Astrocyte of the spinal cord (primary cell): ENCODE measurements at places on chromosomes 7 and 10.

DNA sequence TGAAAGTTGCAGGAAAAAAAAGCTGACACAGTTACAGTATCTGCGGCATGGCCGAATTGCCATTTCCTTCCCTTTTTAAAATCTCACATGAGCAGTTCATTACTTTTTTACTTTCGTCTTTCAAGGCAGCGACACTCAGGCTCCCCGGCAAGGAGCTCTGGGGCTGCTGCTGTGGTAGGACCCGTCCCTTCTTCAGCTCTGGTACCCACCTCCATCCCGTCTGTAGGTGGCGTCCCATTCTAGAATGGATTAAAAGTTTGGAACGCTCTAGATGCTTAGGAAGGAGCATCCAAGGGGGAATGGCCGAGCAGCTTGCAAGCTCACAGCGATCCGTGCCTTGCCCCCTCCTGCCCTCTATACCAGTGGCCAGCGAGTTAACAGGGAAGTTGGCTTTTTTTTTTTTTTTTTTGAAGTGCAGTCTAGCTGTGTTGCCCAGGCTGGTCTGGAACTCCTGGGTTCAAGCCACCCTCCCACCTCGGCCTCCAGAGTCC is 22.8 kb upstream of the TTYH3 start:
- DNase-seq: peak; percentile 45

DNA sequence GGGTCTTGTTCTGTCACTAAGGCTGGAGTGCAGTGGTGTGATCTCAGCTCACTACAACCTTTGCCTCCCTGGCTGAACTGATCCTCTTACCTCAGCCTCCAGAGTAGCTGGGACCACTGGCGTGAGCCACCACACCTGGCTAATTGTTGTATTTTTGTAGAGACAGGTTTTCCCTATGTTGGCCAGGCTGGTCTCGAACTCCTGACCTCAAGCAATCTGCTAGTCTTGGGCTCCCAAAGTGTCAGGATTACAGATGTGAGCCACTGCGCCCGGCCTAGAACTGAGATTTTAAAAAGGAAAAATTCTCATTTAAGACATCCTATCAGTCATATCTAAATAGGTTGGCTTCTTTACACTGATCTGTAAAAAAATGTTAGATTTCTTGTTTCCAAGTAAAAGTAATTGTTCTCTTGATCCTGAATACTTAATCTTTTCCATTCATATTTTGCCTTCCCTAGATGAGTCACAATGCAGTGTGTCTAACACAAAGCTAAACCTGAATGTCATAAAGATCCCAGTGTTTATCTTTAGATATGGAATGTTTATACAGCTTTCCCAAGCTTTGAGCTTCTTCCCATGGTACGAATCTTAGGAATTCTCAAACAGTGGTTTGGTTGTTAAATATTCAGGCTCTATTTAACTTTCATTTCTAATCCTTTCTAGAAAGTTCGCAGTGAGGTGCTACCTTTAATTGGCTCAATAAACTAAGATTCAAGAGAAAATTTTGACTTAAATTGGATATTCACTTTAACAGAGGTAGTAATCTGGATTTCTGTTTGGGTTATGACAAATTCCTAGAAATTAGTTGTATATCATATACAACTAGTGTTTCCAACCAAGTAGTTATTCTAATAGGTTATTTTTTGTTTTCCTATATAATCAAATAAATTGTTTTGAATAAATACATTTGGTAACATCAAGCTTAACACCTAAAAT is 12.1 kb upstream of the LAMB1 start:
- peak; percentile 79 for DNase-seq

DNA sequence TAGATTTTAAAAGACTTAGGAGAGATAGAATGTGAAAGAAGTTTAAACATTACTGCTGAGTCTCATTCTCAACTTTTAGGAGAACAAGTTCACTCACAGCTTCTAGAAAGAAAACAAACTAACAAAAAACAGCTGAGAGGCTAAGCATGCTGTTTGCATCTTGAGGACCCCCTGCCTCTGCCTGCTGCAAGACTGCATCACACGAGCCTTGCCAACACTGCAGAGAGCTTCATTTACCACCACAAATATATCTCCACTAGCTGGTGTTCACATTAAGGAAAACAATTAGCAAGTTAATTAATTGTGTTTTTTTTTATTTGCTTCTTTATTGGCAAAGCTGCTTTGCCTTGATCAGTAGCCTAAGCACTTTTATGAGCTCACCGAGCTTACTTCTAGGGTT is 336.6 kb upstream of the KIAA1217 start:
- no peak for DNase-seq

DNA sequence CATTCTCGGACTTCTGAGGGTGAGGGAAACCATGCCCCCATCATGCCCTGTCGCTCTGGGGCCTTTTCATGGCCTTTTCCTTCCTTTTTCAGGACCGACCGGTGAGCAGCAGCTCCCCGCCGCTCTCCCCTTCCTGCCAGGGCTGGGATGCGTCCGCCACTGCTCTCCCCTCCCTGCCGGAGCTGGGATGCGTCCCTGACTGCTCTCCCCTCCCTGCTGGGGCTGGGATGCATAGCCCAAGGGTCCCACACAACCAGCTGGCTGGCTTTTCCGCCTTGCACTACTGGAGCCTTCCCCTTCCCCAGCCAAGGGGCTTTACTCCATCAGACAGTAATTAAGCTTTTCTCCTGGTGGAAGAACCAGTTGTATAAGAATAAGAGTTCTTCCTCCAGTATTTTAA is 129.7 kb upstream of the COBL start:
- DNase-seq: no peak

- DNase-seq: no peak
These were observed 128.0 kb downstream of the ZMIZ1 start for GRCh38 chr10:79196470-79197461.

DNA sequence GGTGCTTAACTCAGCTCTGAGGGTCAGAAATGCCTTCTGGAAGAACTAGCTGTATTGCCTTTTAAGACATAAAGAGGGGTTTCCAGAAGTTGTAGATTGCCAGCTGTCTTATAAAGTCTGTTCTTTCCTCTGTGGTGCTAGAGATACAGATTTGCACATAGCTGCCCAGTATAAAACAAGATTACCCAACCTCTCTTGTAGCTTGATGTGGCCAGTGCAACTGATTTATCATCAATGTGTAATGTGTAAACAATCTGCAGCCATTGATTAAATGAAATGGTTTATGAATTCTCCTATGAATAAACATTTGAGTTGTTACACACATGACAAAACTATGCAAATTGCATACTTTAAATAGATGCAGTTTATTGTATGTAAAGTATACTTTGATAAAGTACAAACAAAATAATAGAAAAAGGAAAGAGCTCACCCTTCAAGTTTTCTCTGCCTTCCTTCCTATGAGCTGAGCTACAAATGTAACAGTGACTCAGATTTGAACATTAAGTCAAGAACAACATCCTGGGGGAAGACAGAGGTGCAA is 195.2 kb downstream of the TMEM26 start:
- DNase-seq: no peak

DNA sequence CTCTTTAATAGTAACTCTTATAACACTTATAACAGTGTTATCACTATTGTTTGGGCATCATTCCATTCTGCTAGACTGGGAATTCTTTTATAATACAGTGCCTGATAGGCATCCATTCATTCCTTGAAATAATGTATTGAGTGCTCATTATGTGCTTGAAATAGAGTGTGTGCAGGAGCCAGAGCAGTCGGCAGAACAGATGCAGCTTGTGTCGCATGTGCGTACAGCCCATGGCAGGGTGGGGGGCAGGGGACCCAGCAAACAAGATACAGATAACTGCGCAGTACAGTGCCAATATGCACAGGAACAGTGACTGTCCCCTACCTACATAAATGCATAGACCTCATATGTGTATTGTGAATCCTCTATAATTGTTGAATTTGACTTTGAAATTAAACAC is 99.3 kb downstream of the KAT6B start:
- no peak for DNase-seq

GRCh38 chr7:26538689-26539088 is 247.0 kb downstream of the SNX10 start:
- no peak for DNase-seq

GRCh38 chr7:100706672-100707311 is 871 bp downstream of the POP7 start:
- DNase-seq: no peak

DNA sequence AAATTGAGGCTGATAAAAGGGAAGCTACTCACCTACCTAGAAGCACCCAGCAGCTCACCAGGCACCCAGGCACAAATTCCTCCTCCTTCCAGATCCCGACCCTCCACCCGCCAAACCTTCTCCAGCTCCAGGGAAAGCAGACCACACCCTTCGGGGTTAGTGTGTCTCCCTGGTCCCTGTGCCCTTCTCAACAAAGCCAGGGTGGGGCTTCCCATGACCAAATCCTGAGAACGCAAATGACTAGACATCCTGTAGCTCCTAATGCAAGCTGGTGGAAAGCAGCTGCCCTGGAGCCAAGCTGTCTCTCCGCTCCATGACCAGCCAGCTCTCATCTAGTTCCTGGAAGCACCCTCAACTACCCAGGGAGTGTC is 4.4 kb downstream of the TBX20 start:
- no peak for DNase-seq

DNA sequence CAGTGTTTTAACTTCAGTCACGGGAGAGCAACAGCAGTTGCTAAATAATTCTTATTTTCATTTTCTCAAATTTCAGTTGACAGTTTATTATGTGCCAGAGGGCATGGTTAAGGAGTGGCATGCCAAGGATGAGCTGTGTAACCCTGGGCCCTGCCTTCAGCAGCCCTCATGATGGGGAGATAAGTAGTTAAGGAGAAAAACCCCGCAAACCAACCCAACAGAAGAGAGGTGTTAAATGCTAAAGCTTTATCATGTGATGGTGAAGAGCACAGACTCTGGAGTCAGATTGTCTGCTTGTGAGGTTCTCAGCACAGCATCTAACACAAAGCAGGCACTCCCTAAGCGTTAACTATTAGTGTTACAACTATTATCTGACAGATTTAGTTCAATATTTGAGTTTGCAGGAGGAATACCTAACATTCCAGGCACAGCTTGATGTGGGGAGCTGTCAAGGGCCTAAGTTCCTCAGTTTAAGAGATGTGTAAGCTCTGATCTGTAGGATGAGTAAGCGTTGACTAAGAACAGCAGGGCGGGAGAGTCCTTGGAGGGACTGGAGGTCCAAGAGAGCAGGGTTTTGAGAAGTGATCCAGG is 29.6 kb downstream of the STAM start:
- peak; percentile 94 for DNase-seq

DNA sequence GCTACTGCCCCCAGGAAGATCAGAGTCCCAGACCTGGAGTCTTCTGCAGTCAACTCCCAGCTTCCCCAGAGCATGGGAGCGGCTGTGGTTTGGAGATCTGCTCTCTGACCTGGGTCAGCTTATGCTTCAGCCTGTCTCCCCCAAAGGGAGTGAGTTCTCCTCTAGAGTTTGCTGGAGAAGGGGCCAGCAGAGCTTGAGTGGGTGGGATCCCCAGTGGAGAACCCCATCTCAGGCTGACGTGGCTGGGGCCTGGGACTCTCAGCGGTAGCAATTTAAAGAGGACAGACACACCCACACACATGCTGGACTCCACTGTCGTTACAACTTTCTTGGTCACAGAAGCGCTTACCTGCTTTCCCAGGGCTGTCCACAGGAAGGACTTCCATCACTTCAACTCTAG is 6.3 kb downstream of the UNC5B start:
- DNase-seq: no peak

GRCh38 chr7:107090457-107090856 is 46.0 kb downstream of the PRKAR2B start:
- no peak for DNase-seq

DNA sequence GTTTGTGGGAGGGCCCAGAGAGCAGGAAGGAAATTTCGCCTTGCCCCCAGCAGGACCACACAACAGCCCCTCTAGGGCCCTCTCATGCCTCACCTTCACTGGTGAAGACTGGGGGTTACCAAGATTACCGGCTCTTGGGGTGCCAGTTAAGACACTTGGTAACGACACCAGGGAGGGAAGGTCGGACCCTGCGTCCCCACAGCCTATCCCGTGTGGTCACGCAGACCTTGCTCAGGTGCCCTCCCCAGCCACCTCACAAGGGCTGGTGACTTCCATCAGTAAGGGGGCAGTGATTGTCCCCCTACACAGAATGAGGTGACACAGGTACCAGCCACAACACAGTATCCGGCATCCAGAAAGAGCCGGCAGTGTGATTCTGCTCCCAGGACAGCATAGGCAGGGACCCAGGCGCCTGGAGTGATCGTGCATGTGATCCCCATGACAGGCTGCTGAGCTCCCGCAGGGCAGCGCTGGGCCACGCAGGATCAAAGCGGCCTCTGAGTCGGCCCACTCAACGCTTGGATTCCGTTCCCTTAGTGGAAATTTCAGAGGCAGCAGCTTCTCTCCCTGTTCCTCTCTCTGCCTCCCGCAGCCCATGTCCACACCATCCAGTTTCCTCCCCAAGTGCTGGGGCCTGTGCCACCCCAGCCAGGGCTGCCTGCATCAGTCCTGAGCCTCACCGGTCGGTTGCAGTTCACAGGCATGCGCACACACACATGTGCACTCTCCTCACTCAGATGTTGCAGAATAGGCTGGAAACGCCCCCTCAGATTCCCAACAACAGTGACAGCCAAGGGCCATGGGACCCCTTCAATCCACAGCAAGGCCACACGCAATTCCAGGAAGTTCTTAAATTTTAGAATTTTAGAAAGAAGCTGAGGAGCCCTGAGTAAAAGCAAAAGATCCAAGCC is 35.8 kb downstream of the CAMK2B start:
- no peak for DNase-seq

DNA sequence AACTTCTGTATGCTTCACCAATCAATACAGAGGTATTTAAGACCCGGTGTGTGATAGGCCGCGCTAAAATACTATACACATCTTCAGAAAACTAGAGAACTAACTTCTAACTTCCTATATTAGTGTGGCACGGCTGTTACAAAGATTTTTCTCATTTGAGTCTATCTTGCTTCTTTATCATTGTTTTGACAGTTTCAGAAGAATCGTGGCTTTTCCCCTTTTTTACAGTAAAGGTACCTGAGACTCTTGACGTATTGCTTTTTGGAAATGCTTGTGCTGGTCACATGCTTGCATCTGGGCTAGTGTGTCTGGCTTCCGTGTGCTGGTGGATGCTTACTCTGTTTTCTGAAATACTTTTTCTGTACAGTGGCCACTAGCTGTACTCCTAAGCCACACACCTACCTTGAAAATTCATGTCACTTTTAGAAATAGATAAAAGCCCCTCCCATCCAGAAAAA is 12.7 kb downstream of the IKZF1 start:
- DNase-seq: no peak

DNA sequence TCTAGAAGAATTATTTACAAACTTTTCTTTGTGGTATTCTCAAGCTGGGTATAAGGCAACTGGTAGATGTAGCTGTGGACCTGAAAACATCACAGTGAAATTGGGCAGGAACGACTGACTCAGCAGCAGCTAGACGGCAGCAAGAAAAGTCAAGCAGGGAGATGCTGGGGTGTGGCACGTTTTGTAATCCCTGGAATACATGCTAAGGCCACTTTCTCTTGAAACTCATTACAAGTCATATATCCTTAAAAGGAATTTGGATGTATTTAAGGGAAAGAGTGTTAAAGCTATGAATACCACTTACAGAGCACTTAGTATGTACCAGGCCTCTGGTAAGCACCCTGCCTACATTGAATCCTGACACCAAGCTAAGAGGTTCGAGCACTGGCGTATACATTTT is 17.4 kb downstream of the BEND7 start:
- DNase-seq: no peak
